ENCODE measurements at places on chromosomes 11 and 22.

GRCh38 chr11:1570896-1571759, 943 bp downstream of the DUSP8 start:
- peak; percentile 42 for DNase-seq

- DNase-seq = no peak
Observed at GRCh38 chr22:47308886-47309285, 546.4 kb downstream of the TBC1D22A start.

- DNase-seq = no peak
Observed at GRCh38 chr11:13012056-13012661, 3.0 kb downstream of the RASSF10 start.

- DNase-seq = no peak
Observed at GRCh38 chr22:44962741-44963454, 46.9 kb downstream of the PHF21B start.

All from SK-N-DZ (cell line).